Activated CD8-positive, alpha-beta memory T cell treated with anti-CD3 and anti-CD28 coated beads for 1 hour (primary cell): ENCODE measurements at places on chromosomes 12 and 14.

GRCh38 chr12:27399074-27399473 is 47.5 kb upstream of the SMCO2 start:
- no peak for DNase-seq

- DNase-seq, result no peak
Observed at GRCh38 chr14:75720116-75720515, 59.1 kb downstream of the TTLL5 start.

DNA sequence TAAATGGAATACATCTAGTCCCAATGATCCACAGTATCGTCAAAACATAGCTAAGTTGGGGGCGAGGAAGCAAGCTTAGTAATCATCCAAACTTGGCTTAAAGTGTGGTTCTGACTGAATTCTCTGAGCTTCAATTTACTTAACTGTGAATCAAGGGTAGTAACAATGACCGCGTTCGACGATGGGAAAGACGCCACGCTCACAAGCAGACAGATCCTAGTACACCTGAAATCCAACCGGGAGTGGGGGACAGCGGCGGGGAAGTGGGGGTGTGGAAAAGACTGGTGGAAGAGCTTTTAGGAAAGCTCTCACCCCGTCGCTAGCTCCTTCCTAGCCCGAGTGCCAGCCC is 433 bp downstream of the COX16 start:
- no peak for DNase-seq

DNA sequence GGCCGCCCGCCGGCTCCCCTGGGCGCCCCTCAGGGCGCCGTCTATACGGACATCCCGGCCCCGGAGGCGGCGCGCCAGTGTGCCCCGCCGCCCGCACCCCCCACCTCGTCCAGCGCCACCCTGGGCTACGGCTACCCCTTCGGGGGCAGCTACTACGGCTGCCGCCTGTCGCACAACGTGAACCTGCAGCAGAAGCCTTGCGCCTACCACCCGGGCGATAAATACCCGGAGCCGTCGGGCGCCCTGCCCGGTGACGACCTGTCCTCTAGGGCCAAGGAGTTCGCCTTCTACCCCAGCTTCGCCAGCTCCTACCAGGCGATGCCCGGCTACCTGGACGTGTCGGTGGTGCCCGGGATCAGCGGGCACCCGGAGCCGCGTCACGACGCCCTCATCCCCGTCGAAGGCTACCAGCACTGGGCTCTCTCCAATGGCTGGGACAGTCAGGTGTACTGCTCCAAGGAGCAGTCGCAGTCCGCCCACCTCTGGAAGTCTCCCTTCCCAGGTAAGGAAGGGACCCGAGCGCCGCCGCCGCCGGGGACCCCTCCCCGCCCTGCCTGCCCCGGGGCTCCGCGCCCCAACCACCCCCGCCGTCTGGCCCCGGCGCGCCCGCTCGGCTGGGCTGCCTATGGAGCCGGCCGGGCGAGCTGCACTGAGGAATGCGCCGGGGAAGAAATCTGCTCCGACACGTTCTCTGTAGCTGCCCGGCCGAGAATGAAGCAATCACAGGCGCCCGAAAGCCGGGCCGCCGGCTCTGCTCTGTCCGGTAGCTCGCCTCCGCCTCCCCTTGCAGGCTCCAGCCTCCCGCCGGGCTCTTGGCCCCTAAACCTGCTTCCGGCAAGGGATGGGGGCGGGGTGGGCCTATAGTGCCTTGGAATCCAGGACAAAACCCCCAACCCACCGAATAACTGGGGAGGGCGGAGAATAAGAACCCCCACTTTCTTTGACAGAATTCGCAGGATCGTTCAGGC is 794 bp downstream of the HOXC13 start:
- DNase-seq, result no peak

DNA sequence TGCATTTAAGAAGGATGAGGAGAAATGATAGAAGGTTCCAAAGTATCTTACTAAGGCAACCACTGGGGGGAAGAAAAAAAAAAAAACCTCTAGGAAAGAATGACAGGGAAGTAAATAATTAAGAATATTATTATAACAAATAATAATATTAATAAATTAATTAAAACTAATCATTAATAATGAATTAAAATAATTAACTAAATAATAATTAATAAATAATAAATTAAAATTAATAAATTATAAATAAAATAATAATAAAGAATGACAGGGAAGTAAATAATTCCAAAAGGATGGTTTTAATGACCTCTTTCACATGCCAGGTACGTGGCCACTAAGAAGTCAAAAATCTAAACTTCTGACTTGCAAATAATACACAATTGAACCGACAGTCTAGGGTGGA is 9.9 kb downstream of the DBX2 start:
- no peak for DNase-seq
